ENCODE measurements at places on chromosomes 13 and 19.

DNA sequence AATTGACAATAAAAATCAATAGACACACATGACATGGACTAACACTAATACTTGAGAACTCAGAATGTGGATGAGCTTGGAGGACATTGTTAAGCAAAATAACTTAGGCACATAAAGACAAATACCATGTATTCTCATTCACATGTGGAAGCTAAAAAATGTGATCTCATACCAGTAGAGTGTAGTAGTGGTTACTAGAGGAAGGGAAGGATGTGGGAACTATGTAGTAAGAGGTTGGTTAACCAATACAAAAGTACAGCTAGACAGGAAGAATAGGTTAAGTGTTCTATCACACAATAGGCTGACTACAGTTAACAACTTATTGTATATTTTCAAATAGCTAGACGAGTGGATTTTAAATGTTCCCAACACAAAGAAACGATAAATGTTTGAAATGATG is 415.8 kb upstream of the KLF12 start:
- DNase-seq: no peak

DNA sequence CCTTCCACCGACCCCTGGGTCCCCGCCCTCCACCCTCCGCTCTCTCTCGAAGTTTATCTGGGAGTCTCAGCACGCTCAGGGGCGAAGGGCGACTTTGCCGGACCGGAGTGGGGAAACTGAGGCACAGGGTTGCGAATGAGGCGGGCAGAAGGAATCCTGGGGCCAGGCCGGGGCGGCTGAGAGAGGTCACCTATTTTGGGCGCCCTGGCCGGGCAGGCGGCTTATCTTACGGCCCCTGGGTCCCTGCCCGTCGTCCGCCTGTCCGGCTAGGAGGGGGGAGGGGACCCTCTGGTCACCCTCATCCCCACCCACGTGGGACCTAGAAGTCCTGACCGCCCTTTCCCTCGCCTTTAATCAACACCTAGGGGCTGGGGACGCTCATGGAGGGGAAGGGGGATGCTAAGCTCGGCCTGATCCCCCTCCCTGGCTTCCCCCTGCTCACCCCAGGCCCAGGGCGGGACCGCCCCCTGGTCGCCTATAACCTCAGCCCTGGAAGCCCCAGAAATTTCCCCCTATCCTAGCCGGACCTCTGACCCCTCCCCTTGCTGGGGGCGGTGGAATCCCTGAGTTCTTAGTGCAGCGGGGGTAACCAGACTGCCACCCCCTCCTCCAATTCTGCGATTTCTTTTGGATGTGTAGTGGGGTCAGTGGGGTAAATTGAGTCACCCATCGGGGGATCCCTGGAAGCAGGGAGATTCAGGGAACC is 556 bp downstream of the TRIP10 start:
- DNase-seq: no peak

DNA sequence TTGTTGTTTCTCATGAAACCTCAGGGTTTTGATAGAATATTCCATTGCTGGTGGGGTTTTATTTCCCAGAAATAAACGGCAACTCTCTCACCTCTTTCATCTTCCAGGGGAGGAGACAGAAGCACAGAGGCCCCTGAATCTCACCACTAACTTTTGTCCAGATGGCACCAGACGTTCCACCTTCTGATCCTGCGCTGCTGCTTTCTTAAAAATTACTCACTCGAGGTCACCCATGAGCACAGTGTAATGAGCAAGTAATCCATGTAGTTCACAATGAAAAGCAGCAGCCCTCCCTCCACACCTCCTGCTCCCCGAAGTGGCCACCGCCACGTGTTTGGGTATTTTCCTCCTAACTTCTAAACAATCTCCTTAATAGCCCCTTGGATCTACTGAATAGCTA is 51.3 kb downstream of the TEX29 start:
- DNase-seq: no peak

GRCh38 chr13:51479199-51479523 is 26.3 kb upstream of the INTS6 start:
- DNase-seq: no peak

GRCh38 chr13:66634384-66634783 is 595.8 kb downstream of the PCDH9 start:
- DNase-seq: no peak

DNA sequence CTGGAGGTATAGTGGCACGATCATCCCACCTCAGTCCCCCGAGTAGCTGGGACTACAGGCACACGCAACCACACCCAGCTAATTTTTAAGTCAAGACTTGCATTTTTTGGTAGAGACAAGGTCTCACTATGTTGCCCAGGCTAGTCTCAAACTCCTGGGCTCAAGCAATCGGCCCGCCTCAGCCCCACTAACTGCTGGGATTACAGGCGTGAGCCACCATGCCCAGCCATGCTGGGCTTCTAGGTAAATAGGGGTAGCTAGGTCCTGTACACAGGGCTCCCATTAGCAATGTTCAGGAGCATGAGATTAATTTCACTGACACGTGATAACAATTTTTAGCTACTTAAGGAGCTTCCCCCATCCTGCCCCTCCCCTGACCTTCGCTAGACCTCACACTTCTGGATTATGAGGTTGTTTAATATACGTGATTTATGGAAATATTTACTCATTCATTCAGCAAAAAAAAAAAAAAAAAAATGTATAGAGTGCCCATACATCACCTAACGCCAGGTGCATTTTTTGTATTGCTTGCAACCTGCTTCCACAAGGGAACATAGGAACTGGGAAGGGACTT is 19.2 kb downstream of the TMEM272 start:
- DNase-seq: no peak

GRCh38 chr13:67343777-67344176 is 113.6 kb upstream of the PCDH9 start:
- no peak for DNase-seq

- DNase-seq: no peak
These were observed 11.9 kb upstream of the OR7D2 start for GRCh38 chr19:9166846-9167245.

- no peak for DNase-seq
These were observed 561.7 kb downstream of the DIAPH3 start for GRCh38 chr13:59601993-59602392.

DNA sequence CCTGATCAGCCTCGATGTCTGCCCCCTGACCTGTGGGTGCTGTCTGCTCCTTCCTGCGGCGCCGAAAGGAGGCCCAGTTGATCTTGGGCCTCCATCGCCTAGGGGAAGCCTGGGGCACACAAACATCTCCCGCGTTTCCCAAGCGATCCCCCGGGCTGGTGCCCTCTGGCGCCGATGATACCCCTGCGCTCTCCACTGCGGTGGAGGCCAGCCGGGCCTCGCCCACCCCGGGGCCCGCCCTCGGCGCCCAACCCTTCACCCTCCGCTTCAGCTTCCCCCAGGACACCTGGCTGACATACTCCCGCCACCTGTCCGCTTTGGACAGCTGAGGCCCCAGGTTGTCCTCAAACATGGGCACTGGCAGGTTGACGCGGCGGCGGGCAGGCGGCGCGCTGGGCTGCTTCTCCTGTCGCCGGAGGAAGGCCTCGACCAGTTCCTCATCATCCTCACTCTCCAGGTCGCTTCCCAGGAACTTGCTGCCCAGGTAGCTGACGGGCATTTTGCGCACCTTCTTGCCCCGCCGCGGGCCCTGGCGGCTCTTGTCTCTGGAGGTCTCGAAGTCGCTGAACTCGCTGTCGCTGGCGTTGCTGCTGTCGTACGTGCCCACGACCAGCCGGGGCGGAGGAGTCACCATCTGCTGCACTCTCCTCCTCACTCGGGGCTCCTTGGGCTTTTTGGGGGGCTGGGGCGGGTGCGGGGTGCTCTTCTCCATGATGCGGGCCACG is 1.3 kb downstream of the CCDC8 start:
- DNase-seq: no peak

- DNase-seq: no peak
These were observed 18.5 kb downstream of the ZNF791 start for GRCh38 chr19:12629215-12629614.

DNA sequence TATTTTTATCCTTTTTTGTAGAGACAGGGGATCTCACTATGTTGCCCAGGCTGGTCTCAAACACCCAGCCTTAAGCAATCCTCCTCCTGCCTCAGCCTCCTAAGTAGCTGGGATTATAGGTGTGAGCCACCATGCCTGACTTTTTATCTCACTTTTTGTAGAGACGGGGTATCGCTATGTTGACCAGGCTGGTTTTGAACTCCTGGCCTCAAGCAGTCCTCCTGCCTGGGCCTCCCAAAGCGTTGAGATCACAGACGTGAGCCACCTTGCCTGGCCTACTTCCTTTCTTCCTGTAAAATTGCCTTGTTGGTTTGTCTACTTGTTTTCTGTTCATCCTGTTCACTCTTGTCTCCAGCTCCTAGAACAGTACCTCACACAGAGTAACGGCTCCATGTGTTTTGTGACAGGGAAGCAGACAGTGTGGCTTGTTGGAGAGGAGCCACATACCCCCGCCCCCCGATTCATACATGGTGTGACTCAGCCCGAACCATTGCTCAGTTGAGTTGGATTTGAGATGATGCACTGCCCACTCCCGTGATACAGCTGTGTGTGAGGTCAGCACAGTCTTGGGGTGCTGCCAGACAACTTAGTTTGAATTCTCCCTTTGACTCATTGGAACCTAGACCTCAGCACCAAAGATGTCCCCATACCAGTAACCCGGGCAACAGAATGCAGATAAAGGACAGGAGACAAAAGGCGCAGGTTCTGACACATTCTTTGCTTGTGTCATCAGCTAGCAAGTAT is 34.2 kb downstream of the GPR42 start:
- DNase-seq: no peak

DNA sequence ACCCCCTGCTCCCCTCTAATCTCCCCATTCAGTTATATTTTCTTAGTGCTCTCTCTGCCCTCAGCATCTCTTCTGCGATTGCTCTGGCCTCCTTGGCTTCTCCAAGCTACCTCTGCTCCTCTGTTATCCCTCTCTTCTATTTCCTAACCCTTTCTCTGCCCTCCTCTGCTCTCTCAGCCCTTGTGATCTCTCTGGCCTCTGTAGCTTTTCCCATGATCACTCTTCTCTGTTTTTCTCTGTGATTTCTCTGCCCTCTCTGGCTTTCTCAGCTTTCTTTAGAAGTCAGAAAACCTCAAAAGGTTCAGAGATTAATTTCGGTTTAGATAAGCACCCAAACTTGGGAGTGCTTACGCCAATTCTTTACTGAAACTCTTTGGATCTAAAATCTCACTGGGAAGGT is 795.0 kb downstream of the DIAPH3 start:
- no peak for DNase-seq

DNA sequence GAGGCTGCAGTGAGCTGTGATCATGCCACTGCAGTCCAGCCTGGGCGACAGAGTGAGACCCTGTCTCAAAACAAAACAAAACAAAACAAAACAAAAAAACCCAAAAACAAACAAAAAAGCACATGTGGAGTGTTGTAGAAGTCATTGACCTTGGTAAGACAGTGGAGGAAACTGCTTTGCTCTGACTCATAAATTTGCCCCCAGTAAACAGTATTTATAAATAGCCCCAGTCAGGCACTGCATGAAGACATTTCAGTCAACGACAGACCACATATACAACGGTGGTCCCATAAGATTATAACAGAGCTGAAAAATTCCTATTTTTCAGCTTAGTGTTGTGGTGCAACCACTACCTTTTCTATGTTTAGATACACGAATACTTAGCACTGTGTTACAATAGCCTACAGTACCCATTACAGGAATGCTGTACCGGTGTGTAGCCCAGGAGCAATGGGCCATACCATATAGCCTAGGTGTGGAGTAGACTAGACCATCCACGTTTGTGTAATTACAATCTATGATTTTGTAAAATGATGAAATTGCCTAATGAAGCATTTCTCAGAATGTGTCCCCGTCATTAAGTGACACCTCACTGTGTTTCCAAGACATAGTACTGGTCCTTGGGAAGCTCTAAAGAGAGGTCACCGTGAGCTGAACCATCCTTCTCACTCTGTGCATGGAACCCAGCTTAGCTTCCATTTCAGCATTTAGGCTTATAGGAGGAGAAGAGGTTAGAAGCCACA is 1.1 kb downstream of the ARL11 start:
- no peak for DNase-seq

GRCh38 chr19:29873024-29873800 is 61.4 kb downstream of the CCNE1 start:
- DNase-seq: peak; percentile 41

GRCh38 chr13:54078271-54078870 is 1049.8 kb downstream of the OLFM4 start:
- peak; percentile 5 for DNase-seq

- no peak for DNase-seq
These were observed 408.0 kb downstream of the DIAPH3 start for GRCh38 chr13:59755632-59756290.

DNA sequence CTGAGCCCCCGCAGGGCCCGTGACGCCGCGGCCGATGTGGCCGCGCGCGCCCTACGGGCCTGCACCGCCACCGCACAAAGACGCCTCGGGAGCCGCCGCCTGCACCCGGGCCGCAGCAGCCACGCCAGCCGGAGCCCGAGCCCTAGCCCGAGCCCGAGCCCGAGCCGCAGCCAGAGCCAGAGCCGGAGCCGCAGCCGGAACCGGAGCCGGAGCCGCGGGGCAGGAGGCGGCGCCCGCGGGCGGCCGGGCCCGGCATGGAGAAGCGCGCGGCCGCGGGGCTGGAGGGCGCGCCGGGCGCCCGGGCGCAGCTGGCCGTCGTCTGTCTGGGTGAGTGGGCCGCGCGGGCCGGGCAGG is 379 bp downstream of the LRP3 start:
- no peak for DNase-seq

- no peak for DNase-seq
These were observed 213.1 kb upstream of the SGCG start for GRCh38 chr13:22967669-22968068.

DNA sequence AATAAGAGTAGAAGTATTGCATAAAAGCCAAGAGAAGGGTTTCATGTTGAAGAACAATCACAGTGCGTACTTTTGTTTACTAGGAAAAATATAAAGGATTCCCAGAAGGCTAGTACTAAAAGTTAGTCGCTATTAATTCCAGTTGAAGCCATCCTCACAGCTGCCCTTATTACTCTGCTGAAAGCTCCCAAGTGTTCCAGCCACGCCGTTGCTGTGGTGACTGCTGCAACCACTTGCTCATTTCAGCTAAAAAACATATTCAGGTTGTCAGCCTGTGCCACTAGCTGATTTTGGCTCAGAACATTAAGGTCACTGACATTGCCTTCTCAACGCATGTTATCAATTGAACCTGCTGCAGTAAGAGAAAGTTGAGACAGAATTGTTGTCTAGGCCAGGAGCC is 87.1 kb upstream of the FNDC3A start:
- no peak for DNase-seq

DNA sequence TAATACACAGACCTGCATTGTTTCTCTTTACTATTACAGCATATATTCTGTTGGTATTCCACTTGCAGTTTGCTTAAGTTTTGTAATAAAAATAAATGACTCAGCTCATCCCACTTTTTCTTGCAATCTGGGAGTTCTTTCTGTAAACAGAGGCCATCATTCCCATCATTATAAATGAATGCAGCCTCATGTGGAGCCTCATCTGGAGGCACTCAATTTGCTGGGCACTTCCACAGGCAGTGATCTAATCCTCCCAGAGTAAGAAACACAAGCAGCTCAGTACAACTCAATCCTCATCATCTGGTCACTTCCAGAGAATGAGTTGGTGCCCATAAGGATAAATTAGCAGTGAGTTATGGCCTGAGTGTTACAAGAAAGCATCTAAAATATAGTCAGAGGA is 2801.9 kb downstream of the PCDH9 start:
- DNase-seq: no peak
